ENCODE measurements at places on chromosomes 3 and 15.

- no peak for DNase-seq
Measured at GRCh38 chr3:156770699-156771414, 55.3 kb upstream of the LEKR1 start.

DNA sequence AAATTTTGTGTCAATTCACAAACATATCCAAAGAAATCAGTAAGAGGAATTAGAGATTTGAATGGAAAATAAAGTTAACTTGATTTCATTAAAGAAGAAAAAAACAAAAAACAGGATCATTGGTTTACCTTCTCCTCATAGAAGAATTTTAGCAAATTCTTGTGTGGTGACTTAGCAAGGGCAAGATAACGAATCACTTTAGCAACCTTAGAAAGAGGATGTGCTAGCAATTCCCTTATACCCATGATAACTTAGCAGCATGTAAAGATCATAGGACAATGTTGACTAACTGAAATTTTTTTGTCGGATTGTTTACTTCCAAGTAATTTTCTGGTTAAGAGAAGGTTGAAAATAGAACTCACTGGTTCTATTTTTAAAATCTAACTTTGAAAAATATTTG, 609.3 kb downstream of the GBE1 start:
- no peak for DNase-seq

DNA sequence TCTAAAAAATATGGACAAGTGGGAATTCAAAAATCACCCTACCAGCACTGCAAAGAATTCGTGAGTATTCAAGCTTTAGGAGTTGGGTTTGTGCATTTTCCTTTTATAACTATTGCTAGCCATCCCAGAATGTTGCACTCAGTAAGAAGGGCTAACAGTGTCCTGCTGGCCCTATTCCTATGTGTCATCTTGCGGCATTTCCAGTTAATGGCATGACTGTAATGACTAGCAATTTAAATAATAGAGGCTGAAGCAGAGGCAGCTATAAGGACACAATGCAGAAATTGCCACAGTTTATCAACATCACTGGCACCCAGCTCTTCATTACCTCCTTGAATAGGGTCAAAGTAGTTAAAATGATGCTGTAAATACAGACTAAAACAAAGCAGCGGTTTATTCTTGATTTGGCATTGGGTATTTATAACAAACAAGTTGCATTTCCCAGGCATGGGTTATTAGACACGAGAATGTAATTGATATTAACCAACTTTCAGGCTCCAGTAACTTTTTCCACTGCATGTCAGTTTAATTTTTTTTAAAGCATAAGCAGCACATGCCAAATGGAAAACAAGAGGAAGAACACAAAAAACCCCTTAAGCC, 177.6 kb downstream of the FHIT start:
- no peak for DNase-seq

GRCh38 chr3:57444469-57444868, 99.7 kb downstream of the DNAH12 start:
- DNase-seq: no peak

GRCh38 chr3:186896875-186897274, 33.5 kb upstream of the ST6GAL1 start:
- no peak for DNase-seq

- no peak for DNase-seq
Measured at GRCh38 chr15:25568751-25569150, 129.9 kb upstream of the UBE3A start.

GRCh38 chr15:38854506-38854905, 289.9 kb upstream of the RASGRP1 start:
- no peak for DNase-seq

DNA sequence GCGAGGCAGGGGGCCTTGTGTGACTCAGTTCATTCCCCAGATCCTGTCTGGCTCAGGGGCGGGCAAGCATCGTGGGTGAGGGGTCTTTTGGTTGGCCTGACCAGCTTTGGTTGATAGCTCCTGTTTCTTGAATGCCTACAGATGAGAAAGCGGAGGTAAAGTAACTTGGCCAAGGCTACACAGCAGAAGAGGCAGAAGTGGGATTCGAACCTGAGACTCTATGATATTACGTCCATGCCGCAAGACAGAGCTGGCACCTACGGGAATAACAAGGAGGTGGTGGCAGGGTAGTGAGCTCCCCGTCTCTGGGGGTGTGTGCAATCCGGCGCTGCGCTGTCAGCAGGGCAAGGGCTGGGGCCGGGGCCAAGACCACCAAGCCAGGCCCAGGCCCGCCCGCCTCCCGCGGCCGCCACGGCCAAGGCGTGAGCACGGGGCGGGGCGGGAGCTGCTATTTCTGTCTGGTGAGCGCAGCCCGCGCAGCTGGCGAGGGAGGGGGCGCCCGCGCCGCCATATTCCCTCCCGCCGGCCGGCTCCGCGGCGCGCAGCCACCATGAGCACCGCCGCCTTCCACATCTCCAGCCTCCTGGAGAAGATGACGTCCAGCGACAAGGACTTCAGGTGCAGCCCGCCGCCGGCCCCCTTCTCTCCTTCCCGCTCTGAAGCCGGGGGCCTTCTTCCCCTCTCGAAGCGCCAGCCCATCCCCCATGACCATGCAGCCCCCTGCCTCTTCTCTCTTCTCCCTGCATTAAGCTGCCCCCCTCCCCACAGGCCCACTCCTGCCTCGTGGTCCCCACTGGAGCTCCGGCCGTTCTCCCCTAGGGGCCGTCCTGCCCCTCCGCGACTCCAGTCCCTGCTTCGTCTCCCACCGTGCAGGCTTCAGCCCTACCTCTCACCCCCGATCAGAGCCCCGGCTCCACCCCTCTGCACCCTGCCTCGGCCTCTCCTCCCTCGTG, at the start of gene CAND2:
Gene CAND2 (plus strand): TSS at position 510 of the 953 bp plus-strand sequence. CDS start 41 bp downstream, at position 551.
- DNase-seq: peak; percentile 44

GRCh38 chr3:197242784-197243432, 55.5 kb downstream of the DLG1 start:
- DNase-seq: no peak

- no peak for DNase-seq
Measured at GRCh38 chr15:57703387-57703786, 3.1 kb upstream of the POLR2M start.

DNA sequence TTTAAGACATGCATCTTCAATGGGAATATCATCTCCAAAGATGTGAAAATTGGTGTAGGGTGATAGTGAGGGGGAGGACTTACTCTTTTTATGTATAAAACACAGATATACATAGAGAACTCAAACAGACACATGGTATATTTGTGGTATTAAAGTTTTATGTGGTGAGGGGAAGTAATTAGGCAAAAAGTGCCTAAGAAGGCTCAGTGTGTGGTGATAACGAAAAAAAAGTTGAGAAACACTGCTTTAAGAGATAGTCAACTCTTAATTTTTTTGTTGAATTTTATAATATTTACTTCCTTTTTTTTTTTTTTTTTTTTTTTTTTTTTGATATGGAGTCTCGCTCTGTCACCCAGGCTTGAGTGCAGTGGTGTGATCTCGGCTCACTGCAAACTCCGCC, 174.2 kb upstream of the FRMD4B start:
- no peak for DNase-seq

DNA sequence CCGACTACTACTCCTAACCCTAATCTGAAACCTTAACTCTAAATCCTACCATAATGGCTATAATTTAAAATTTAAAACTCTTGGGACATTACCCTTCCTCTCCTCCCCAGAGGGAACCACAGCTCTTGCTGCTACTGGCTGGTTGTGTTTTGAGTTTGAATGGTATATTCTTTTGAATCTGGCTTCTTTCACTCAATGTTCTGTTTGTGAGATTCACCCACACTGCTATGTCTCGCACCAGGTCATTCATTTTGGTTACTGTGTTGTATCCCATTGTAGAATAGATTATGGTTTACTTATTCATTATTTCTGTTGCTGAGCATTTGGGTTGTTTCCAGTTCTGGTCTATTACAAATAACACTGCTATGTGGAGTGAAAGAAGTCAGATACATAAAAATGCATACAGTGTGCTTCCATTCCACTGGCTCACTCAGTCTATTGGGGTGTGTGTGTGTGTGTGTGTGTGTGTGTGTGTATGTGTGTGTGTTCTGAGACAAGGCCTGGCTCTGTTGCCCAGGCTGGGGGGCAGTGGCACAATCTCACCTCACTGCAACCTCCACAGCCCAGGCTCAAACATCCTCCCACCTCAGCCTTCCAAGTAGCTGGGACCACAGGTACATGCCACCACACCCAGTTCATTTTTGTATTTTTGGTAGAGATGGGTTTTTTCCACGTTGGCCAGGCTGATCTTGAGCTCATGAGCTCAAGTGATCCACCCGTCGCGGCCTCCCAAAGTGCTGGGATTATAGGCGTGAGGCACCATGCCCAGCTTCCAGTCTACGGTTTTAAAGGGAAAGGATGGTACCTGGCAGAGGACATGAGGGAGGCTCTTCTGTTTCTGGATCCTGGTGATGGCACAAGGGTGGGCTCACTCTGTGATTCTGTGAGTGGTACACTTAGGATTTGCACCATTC, 19.2 kb upstream of the SYNM start:
- no peak for DNase-seq

DNA sequence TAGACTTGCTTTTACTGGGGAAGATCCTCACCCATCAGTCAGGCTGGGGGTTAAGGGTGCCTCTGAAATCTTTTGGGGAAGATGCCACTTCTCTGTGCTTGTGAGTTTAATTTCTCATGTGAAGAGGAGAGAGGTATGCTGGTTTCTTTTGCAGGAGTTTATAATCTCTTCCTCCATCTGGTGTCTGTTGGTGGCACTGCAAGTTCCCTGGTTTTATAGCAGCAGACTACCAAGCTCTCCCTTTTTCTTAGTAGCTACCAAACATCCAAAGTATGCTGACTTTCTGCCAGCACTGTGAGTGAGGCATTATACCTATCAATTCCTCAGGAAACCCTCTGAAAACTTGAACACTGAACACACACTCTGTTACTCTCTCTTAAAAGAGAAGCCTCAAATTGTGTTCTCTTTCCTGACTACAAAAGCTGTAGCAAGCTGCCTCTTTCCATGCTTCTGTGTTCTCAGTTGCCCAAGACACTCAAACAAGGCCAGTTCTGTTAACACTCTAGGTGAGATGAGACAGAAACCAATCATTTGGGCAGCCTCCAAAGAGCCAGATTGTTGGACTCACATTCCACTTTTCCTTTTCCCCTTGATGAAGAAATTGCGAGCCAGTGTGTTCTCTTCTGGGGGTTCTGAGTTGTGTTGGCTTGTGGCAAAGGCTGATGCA, 299.5 kb downstream of the GAP43 start:
- DNase-seq: no peak

DNA sequence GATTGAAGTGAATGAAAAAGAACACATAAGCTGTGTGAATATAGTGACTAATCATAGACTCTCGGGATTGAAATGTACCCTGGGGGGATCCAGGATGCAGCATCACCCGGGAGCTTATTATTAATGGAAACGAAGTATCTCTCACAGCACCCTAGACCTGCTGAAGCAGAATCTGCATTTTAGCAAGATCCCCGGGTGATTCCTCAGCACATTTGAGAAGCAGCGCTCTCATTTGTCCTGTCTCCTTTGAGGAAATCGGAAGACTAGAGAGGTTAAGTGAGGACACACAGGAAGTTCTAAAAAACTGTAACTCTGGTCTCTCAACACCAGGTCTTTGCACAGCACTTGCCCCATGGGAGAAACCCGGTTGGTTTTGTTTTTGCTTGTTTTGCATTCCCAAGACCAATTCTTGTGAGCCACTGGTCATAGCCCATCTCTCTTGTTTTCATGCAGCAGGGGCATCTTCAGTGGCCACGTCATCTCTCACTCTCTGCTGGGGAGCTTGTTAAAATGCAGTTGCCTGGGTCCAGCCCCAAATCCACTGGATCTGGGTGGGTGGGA, 30.2 kb downstream of the ZNF710 start:
- DNase-seq: no peak

GRCh38 chr15:94131875-94132274, 99.5 kb upstream of the MCTP2 start:
- no peak for DNase-seq

GRCh38 chr15:69574506-69574905, 121.9 kb downstream of the RPLP1 start:
- DNase-seq: no peak

GRCh38 chr15:68990231-68990991, 24.1 kb upstream of the NOX5 start:
- DNase-seq: no peak

DNA sequence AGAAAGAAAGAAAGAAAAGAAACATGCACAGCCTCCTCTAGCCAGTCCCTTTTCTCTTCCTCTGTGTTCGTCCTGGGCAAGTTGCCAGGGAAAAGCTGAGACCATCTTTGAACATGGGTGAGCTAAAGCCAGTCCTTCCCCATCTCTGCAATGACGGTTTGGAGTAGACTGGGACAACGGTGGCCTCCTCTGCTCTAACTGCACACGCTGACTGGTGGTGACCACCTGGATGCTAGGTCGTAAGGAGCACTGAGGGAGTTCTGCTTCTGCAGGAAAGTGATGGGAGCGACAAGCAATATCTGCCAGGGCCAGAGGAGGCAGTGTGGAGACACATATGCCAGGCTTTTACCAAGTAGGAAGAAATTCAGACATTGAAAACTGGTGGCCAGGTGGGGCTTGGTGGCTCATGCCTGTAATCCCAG, 111.7 kb downstream of the NUP210 start:
- DNase-seq: peak; percentile 8

DNA sequence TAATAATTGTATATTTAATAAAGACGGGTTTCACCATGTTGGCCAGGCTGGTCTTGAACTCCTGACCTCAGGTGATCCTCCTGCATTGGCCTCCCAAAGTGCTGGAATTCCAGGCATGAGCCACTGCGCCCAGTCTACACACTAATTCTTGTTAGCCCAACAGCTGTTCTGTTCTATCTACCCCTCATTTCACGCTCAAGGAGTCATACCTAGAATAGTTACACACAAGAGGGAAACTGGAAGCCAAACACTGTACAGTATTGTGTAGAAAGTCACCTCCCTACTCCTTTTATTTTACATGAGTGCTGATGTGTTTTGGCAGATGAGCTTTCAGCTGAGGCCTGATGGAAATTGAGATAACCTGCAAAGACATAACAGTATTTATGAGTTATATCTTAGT, 13.4 kb upstream of the CTDSPL2 start:
- DNase-seq: no peak

- DNase-seq: no peak
Measured at GRCh38 chr3:34703053-34703452, 904.6 kb downstream of the PDCD6IP start.

DNA sequence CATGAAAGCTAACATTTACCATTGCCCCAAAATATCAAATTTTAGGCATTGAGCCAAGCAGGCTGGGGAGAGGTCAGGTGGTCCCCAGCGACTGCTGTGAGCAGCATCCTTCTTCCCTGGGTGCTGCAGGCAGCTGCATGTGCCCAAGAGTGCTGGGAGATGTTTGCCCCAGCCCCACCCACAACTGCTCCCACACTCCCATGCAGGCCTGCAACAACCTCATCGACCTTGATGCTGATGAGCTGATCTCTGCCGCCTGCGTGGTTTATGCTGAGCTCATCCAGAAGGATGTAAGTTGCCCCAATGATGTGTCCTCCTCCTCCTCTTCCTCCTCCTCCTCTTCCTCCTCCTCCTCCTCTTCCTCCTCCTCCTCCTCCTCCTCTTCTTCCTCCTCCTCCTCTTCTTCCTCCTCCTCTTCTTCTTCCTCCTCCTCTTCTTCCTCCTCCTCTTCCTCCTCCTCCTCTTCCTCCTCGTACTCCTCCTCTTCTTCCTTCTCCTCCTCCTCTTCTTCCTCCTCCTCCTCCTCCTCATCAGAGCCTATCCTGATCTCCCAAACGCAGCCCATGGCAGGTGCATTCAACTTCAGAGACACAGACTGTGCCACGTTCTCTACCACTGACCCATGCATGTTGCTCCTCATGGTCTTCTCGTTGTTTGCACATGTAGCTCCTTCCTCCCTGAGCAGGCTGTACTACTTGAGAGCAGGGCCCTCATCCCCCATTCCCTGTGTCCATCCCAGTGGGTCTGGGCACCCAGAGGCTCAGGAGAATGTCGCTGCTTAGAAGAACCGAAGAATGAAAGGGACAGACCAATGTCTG, 15.1 kb downstream of the TBC1D21 start:
- DNase-seq: no peak

GRCh38 chr3:53361852-53362251, 14.5 kb upstream of the DCP1A start:
- no peak for DNase-seq

Measured in activated naive CD4-positive, alpha-beta T cell treated with Interleukin-2 at 50 U/mL for 16 hours (primary cell).